Stimulated activated CD8-positive, alpha-beta memory T cell treated with anti-CD3 and anti-CD28 coated beads, Interleukin-7, amount 100 ng/mL, for 1 hour (primary cell): ENCODE measurements at places on chromosomes 5 and 9.

DNA sequence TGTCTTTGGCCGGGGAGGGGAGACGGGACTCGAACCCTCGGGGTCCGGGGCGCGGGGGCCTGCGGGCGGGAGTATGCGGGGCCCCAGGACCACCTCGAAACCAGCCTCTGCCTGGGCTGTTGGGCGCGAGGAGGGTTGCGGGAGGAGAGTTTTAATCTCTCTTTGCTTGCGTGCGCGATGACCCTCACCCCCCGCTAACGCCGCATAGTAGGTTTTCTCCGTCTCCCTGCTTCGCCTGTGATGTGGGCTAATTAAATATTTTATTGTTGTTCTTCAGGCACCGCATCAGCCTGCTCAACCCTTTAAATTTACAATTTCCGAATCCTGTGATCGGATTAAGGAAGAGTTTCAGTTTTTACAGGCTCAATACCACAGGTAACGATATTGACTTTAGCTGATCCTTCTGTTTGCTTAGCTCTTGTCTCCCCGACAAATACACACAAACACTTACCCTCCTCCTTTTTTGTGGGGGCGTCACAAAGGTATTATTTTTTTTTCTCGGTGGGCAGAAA, 1.7 kb downstream of the TLE4 start:
- DNase-seq = no peak

DNA sequence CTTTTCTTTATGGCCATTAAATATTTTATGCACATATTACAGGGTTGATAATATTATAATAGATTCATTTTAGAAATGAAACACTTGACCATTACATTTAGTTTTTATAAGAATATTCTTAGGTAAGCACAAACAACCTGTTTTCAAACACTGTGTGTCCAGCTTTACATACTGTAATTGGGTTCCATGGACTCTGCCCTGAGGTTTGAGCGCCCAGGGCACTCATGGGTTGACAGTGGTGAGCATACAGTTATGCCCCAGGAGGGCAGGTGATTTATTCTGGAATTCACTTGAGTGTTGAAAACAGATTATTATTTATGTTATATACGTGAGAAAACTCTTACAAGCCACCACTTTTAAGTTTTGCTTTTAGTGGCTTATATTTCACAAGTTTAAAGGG, 33.7 kb downstream of the TRIO start:
- DNase-seq = no peak

GRCh38 chr9:104711604-104712003, 17.3 kb downstream of the OR13D1 start:
- DNase-seq = no peak

DNA sequence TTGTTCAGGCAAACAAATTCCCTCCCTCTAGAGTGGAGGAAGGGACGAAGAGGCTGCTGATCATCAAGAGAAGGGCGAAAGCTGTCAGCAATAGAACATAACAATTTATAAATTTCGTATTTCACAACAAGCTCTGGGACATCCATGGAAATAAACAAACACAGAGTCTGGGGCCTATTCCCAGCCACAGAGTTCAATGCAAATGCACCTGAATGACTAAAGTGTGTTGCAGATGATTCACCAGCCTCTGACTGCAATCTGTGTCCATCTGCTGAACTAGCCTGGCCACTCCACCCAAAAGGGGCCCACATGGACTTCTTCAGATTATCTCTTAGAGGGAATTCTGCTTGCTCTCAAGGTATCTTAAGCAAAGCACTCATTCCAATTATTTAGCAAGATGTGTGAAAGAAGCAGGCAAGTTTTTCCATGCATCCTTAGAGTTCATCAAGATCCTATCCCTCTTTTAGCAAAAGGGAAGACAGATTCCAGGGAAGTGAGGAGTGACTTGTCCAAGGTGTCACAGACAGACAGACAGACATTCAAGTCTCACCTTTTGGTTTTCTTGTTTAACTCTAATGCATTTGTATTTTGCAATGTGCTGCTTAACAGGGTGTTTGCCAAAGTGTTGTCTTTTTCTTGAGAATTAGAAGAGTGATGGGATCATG, 307.8 kb upstream of the PAPPA start:
- no peak for DNase-seq

GRCh38 chr5:41406424-41406823, 104.0 kb downstream of the PLCXD3 start:
- DNase-seq = no peak

DNA sequence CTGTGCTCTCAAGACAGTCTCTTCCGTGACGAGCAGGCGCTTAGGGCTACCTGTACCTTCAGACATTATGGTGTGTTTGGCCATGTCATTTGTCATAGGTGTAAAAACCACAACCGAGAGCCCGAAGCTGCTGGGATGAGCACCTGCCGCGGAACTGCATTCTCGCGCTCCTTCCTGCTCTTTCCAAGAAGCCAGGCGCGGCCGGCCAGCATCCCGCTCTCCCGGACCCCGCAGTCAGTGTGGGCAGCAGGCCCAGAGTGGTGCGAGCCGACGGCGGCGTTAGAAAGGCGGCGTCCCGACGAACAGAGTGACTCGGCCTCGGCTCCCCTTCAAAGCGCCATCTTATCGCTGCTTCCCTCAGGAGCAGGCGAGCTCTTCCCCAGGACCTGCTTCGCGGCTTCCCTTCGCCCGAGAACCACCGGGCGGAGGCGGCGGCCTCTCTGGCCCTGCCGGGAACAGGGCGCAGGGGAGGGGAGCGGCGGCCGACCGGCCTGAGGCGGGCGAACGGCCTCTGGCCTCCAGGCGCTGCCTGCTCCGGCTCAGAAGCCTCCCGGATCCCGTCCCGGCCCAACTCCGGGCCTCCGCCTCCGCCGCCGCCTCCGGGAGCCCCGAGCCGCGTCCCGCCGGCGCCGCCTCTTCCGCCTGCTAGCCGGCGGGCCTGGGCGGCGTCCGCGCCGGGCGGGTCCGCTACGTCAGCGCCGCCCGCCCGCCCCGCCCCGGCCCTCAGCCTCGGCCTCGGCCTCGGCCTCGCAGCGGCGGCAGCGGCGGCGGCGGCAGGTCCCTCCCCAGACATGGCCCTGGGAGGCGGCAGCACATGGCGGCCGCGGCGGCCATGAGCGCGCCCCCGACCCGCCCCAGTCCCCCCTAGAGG, at the start of gene FAM120A:
TSS of gene FAM120A (plus strand) at position 741 of the 871 bp plus-strand sequence. CDS start 231 bp downstream, outside the sequence.
- peak; percentile 36 for DNase-seq

DNA sequence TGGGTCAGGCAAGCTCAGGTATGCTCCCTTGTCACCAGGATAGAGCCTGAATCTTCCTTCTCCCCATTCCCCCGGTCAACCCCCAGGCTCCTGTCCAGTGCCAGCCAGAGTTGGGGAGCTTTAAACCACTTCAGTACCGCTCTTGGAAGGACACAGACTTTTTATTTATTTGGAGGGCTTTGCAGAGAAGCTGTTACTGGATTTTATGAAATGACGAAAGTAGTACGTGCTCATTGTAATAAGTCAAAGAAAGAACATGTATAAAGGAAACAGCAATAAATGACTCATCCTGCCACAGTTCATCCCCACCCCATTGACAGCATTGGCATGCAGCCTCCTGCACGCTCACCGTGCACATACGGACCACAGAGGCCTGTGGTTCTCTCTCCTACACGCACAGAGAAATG, 230.3 kb downstream of the AUH start:
- DNase-seq = no peak

GRCh38 chr9:135290566-135290965, 189.0 kb upstream of the PPP1R26 start:
- DNase-seq = no peak

DNA sequence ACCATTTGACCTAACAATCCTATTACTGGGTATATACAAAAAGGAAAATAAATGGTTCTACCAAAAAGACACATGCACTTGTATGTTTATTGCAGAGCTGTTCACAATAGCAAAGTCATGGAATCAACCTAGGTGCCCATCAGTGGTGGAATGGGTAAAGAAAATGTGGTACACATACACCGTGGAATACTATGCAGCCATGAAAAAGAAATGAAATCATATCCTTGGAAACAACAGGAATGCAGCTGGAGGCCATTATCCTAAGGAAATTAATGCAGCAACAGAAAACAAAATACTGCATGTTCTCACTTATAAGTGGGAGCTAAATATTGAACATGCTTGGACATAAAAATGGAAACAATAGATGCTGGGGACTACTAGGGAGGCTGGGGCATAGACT, 534.1 kb upstream of the SGCD start:
- no peak for DNase-seq

DNA sequence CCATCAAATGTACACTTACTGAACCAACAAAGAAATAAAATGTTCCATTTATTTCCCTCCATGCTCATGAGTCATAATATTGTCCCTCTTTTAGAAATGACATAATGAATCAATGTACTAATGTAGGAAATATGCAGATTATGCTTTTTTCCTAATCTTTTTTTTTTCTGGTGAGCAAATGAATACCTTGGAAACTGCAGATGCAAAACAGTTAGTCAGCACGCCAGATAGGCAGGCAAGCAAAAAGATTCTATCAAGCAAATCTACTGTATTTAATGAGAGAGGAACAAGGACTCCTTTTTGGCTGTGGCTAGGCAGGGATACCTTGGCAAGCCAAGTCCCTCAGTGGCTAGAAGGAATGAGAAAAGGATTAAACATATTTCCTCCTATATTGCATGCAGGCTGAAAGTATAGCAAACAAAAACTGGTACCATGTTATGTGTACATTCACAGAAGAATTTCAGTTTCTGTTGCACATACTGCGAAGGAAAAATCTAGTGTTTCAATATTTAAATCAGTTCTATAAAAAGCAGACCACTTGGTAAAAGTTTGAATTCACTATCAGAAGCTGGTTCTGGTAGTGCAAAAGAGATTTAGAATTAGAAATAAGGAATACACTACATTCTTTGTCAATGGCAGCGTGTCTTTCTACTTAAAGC, 605.4 kb downstream of the TLE1 start:
- no peak for DNase-seq

- no peak for DNase-seq
Measured at GRCh38 chr5:83987513-83988292, 267.0 kb upstream of the HAPLN1 start.

DNA sequence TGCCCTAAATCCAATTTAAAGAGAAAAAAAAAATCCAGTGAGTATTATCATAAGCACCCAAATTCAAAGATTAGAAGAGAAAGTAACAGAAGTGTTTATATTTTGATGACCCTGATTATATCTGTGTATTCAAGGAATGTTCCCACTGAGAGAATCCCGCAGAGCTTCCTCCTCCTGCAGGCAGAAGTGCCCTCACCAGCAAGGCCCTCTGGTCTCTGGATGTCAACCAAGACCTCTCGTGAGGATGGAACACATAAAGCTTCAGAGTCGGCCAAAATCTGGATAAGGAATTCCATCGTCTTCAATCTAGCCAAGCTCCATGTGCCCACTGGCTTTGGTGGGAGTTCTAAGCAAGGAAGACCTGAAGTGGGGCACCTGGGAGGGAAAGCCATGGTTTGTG, 18.1 kb downstream of the PTCH1 start:
- DNase-seq = no peak

DNA sequence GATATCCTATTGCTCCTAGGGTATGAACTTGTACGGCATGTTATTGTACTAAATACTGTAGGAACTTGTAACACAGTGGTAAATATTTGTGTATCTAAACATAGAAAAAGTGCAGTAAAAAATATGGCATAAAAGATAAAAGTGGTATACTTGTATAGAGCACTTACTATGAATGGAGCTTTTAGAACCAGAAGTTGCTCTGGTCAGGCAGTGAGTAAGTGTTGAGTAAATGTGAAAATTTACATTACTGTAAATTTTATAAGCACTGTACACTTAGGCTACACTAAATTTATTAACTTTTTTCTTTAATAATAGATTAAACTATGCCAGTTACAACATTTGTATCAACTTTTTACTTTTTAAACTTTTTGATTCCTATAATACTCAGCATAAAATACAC, 109.1 kb downstream of the ZCCHC7 start:
- DNase-seq = no peak

- DNase-seq = no peak
Measured at GRCh38 chr5:38831909-38832308, 13.9 kb upstream of the OSMR start.

DNA sequence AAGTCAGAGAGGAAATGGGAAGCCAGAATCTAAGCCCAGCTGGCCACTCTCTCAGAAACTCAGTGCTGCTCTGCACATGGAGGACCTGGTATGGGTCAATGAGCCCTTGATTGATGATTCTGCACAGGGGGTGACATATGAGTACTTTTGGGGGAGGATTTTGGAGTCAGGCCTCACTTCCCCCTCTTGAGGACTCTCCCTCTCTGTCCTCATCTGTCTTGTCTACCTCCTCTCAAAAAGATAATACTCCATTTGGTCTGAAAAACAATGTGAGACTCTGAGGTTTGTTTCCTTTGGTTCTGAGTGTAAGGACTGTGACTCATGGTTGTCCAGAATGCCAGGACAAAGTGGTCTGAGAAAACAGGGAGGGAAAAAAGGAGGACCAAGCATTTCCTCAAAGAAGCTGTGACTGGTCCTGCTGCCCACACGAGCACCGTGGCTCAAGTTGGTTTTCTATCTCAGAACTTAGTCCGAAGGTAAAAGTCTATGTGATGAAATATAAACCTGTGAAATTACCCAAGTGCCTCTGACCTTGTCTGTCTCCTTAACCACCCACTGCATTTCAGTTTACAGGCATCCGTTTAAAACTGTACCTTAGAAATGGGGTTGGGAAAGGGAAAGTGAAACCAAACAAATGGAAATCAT, 11.1 kb downstream of the TTC39B start:
- no peak for DNase-seq

GRCh38 chr5:135056316-135057030, 22.4 kb upstream of the PITX1 start:
- no peak for DNase-seq

- no peak for DNase-seq
Measured at GRCh38 chr5:148467958-148468357, 84.2 kb downstream of the FBXO38 start.

DNA sequence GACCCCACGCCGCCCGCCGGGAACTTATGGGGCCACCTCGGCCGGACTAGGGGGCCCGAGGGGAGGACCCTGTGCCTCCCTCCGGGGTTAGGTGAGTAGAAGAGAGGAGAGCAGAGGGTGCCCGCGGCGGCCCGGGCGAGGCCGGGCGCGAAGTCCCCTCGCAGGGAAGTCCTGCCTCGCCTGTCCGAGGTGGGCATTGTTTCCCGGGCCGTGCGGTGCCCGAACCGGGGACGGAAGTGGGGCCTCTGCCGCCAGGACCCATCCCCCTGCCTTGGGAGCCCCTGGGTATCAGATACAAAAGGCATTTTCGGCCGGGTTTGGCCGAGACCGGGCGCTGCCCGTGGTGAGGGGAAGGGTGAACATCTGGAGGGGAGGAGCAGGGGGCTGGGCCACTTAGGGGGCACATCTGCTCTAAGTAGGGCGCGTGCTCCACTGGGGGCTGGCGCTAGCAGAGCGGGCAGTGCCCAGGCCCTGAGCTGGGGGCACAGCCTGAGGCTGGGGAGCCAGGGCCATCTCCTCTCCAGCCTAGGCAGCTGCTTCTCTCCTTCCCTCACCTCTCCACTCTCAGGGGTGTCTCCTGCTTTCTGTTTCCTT, 48.2 kb downstream of the DAB2IP start:
- DNase-seq = no peak

- no peak for DNase-seq
Measured at GRCh38 chr5:74085186-74085585, 459.2 kb downstream of the ARHGEF28 start.

- DNase-seq = no peak
Measured at GRCh38 chr5:54073131-54073530, 237.2 kb downstream of the ARL15 start.

- no peak for DNase-seq
Measured at GRCh38 chr5:173123416-173123815, 20.9 kb upstream of the BNIP1 start.

- DNase-seq = no peak
Measured at GRCh38 chr5:107516452-107517184, 154.1 kb downstream of the EFNA5 start.

GRCh38 chr9:92711844-92712243, 41.9 kb upstream of the IPPK start:
- DNase-seq = no peak
